Activated gamma-delta T cell treated with anti-CD3 and anti-CD28 coated beads, Interleukin-2, amount 50 U/mL, for 16 hours (primary cell): ENCODE measurements at places on chromosomes 5 and 9.
A peak's percentile ranks its signal among the peaks of the same experiment; 100 is the strongest.

- peak; percentile 41 for DNase-seq
These were observed 17.0 kb upstream of the CRB2 start for GRCh38 chr9:123338710-123339665.

- DNase-seq = no peak
These were observed 147.5 kb downstream of the CAVIN4 start for GRCh38 chr9:100725371-100725770.

DNA sequence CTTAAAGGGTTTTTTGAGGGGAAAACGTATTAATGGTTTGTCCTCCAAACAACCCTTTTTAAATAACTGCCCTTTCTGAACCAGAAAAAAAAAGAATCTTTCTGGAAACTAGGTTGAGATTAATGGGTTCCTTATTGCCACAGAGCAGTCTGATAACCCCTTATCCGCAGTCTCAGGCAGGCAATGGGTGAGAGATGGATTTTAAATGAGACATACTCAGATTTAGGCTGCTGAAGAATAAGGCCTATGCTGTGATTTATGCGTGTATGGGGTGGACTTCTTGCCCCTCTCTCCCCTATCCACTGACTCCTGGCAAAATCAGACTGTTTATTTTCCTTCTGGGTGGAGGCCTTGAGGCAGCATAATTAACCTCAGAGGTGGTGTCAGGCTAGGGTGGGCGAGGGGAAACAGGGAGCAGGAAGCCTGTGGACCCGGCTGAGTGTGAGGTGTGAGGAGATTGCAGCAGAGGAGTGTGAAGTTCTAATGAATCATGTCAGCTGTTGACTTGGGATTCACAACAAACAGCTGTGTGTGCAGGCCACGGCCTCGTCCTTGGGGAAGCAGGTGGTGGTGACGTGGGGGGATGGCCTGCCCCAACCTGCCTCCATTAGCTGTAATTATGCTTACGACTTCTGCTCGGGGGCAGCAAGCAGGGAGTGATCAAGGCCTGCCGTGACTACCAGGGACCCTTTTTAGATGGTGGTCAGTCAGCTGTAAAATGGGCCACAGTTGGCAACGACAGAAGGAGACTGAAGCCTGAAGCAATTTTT is 196.4 kb downstream of the SEMA6A start:
- no peak for DNase-seq

- DNase-seq = no peak
These were observed 437.2 kb downstream of the CSNK1G3 start for GRCh38 chr5:123949043-123949804.

DNA sequence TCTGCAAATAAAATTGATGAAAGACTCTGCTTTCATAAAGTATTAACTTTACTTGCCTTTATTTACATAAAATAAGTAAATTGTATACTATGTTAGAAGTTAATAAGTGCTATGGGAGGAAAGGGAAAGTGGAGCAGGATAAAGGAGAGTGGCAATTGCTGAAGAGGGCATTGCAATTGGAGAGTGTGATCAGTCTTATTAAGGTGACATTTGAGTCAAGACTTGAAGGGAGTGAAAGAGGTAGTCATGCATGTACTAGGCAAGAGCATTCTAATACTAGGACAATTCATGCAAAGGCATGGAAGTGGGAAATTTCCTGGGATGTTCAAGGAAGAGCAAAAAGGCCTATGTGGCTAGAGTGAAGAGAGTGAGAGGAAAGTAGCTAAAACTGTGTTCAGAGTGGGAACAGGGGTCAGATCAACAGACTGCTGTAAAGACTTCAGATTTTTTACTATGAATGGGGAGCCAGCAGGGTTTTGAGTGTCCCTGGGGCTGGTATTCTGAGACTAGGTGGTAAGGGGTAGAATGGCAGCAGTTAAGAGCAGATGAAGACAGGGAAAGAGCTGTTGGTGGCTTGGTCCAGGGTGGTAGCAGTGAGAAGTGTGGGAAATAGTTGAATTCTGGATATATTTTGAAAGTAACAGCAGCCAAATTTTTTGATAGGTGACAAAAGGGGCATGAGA is 182.3 kb upstream of the RIOK2 start:
- DNase-seq = no peak

- DNase-seq = no peak
These were observed 93.4 kb upstream of the KIF2A start for GRCh38 chr5:62212648-62213047.

- DNase-seq = no peak
These were observed 83.0 kb downstream of the TMEM174 start for GRCh38 chr5:73256012-73256411.

- no peak for DNase-seq
These were observed 118.2 kb upstream of the RPS23 start for GRCh38 chr5:82396396-82396795.

GRCh38 chr5:80246995-80247729 is 8.7 kb downstream of the SERINC5 start:
- no peak for DNase-seq

DNA sequence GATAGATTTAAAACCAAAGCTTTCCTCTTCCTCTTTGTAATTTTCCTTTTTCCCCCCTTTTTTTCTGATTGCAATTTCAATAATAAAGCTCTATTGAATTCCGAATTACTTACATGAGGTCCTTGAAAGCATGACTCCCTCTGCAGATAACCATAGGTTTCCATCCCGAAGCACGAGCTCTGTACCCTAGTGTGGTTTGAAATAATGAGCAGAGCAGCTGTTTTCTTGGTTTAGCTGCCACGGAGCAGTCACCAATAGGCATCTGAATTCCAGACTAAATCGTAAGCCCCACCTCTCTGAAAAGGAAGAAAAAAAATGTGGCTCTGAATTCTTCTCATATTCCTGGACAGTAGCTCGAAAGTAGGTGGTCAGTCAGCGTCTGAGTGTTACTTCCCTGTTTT is 18.5 kb upstream of the GNE start:
- no peak for DNase-seq

GRCh38 chr9:125845271-125845808 is 98.2 kb downstream of the PBX3 start:
- no peak for DNase-seq

- no peak for DNase-seq
These were observed 16.6 kb upstream of the S1PR3 start for GRCh38 chr9:88974641-88975040.
